ENCODE measurements at places on chromosomes 5 and 9.

- DNase-seq, result no peak
Observed at GRCh38 chr5:176188506-176189193, 49.6 kb upstream of the SIMC1 start.

- no peak for DNase-seq
Observed at GRCh38 chr5:125214080-125214479, 467.6 kb upstream of the ZNF608 start.

DNA sequence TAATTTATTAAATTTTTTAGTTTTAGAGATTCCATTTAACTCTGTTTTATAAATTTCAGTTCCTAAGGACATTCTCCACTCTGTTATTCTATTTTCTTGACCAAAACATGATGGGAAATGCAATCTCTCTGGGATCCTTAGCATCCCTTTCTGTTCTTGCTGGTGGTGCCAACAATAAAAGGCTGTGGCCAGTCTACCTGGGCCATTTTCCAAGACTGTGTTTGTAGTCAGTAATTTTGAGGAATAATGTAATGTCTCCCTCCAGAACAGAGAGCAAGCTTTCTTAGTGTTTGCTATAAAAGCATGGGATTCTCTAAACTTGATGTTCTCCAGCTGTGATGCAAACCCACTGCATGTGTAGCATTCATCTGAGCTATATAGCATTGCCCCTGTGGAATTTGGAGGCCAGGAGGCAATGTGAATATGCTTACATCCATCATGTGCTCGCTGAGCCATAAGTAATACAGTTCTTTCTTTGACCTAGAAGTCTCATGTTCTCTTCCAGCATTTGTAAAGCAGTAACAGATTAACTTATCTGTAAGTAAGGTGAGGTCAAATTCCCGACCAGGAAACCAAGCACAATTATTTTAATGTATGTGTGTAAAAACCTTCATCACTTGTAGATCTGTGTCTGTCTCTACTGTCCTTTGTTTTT lies 211.5 kb upstream of the TAS2R1 start:
- no peak for DNase-seq

DNA sequence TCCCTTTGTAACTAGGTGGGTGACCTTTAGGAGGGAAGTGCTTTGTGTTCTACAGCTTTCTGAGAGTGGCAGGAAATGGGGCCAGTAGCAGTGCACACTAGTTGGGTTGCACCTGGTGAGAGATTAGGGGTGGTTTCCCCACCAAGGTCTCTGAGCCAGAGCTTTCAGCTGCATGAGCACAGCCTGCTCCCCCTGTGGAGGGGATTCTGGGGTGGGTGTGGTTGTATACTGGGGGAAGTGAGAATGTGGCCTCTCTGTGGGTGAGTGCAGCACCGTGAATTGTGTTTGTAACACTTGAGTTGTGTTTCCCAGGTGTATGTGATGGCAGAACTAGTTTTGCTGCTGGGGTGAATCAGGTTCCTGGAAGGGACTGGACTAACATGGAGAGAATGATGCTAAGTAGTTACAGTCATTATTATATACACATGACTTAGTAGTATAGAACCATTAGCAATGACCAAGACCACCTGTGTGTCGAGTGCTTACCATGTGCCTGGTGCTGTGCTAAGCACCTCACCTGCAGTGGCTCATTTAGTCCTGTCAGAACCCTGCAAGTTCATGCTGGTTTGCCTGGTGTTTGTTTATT lies 11.8 kb upstream of the CXXC5 start:
- no peak for DNase-seq

DNA sequence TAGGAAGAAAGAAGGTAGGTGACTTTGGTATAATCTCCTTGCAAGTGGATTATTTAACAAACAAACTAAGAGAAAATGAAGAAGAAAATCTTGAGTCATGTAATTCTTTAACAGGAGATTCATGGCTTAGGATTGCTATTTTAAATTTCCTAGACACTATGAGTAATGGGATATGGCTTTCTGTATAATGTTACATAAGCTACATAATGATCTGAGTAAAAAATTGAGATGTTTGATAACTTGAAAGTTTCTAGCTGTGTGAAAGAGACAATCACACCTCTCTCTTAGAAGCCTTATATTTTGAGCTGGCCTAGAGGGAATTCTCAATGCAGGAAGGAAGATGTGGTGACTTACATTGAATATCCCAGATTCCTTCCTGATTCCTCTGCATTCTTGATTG lies 92.5 kb downstream of the CDH9 start:
- no peak for DNase-seq
